ENCODE measurements at places on chromosomes 6 and 20.

- DNase-seq: no peak
These were observed 44.6 kb downstream of the GPR63 start for GRCh38 chr6:96792561-96793190.

DNA sequence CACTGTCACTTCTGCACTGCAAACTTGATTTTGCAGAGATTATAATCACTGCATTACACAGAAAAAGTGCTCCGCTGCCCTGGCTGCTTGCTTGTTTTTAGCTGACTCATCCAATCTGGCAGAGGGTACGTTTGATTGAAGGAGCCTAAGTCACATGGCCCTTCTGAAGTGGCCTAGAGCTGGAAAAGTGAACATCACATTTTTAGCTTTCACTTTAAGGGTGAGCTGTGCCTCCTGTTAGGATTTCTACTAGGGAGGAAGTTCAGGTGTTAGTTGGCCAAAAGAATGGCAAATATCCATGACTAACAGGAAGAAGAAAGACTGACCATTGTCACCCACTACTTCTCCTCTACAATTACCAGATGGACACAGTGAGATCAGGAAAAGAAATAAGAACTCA, 889.1 kb upstream of the MAP3K7 start:
- DNase-seq: no peak

- no peak for DNase-seq
These were observed 29.9 kb upstream of the PRDM1 start for GRCh38 chr6:106056060-106056745.

- DNase-seq: no peak
These were observed 22.5 kb downstream of the SNX3 start for GRCh38 chr6:108238322-108238721.
